ENCODE measurements at places on chromosomes 1 and 21.
A peak's percentile ranks its signal among the peaks of the same experiment; 100 is the strongest.

- DNase-seq: no peak
These were observed 27.7 kb upstream of the AJAP1 start for GRCh38 chr1:4626560-4627319.

DNA sequence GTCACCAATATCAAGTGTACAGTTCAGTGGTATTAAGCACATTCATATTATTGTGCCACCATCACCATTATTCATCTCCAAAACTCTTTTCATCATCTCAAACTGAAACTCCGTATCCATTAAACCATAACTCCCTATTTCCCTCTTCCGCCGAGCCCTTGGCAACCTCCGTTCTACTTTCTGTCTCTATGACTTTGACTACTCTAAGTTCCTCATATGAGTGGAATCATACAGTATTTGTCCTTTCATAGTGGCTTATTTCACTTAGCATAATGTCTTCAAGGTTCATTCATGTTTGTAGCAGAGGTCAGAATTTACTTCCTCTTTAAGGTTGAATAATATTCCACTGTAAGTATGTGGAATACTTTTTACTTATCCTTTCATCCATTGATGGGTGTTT lies 21.7 kb downstream of the SELP start:
- no peak for DNase-seq

- no peak for DNase-seq
These were observed 161.1 kb upstream of the DUSP10 start for GRCh38 chr1:221902961-221903360.

DNA sequence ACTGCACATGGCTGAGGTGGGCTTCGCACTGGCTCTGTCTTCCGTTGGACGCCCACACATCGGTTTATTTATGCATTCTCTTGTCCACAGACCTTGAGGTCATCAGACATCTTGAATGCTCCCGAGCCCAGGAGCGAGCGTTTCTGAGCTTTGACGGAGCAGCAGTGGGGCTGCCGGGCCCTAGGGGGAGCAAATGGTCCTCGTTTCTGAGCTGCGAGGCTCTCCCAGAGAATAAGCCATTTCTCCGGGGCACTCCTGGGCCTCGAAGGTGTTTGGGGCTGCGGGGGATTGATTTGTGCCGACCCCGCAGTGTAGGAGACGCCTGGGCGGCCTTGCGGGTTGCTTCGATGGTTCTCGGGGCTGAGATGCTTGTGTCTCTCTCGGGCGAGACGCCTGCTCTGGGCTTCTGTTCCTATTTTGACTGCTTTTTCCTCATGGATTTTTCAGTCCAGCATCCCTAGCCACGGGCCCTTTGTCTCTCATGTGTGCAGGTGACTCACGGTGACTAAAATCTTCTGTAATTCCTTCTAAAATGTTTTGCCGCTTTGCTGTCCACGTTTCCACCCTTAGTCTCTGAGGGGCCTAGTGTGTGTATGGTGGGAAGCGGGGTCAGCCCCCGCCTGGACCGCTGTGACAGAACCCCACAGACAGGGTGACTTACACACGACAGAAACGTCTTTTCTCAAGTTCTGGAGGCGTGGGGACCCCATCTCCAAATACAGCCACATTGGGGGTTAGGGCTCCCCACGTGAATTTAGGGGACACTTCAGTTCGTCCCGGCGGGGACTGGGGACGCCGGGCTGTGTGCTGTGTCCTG lies 62.1 kb downstream of the FAAP20 start:
- peak; percentile 33 for DNase-seq

GRCh38 chr1:82880506-82880905 lies 1079.8 kb downstream of the ADGRL2 start:
- DNase-seq: no peak
